Stimulated activated CD4-positive, alpha-beta T cell treated with anti-CD3 and anti-CD28 coated beads, Interleukin-4, amount 100 ng/mL, for 48 hours (primary cell): ENCODE measurements at places on chromosomes 6 and 20.

GRCh38 chr6:35177596-35177995, 36.2 kb upstream of the SCUBE3 start:
- no peak for DNase-seq

- DNase-seq: no peak
Observed at GRCh38 chr6:148711833-148712654, 34.8 kb upstream of the UST start.

DNA sequence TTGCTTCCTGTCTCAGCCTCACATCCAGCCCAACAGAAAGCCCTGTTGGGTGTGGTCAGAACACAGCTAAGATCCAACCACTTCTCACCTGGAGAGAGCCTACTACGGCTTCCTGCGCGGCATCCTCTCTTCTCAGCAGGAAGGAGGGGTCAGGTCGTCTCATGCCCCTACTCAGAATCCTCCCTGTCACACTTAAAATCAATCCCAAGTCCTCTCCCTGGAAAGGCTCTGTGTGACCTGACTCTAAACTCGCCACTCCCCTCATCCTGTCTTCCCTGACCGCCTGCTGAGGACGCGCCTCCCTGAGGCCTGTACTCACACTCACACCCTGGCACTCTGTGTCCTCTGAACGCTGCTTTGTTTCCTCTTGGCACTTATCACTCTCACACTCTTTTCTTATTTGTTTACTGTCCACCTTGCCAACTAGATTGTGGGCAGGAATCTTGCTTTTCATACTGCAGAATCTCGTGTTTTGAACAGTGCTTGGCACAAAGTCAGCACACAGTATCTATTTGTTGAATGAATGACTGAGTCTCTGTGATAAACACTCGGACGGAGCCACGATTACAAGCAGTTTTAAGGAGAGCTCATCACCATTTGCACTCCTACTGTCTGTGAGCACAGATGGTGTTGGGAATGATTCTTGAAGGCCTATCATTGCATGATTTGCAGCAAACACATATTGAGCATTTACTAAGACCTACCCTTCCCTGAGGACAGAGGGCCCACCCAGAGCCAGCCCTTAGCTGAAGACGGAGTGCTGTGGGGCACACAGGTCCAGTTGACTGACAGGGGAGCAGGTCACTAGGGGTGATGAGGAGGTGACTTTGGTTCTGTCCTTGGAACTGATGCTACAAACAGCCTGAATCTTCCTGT, 18.7 kb downstream of the RAB5IF start:
- no peak for DNase-seq

DNA sequence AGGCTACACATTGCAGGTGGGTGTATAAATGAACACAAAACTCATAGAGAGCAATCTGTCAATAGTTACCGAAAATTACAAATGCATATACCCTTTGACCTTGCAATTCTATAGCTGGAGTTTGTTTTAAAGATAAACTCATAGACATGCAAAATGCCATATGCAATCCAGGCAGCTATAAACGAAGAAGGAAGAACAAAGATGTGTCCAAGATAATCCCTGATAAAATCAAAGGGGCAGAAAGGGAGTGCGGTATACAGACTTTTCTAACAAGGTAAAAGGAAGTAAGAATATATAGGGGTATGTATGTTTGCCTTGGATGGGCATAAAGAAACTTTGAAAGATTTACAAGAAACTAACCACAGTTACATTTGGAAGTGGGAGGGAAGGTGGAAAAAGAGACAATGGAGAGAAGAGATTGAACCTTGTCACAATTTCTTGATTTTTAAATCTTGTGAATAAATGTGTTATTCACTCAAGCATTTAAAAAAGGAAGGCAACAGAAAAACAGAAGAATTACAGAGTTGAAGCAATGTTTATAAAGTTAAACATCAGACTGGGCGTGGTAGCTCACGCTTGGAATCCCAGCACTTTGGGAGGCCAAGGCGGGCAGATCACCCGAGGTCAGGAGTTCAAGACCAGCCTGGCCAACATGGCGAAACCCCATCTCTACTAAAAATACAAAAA, 29.9 kb downstream of the FAM8A1 start:
- DNase-seq: no peak

GRCh38 chr6:48541649-48542048, 430.7 kb upstream of the PTCHD4 start:
- no peak for DNase-seq

GRCh38 chr20:57156011-57156729, 110.3 kb downstream of the BMP7 start:
- no peak for DNase-seq

DNA sequence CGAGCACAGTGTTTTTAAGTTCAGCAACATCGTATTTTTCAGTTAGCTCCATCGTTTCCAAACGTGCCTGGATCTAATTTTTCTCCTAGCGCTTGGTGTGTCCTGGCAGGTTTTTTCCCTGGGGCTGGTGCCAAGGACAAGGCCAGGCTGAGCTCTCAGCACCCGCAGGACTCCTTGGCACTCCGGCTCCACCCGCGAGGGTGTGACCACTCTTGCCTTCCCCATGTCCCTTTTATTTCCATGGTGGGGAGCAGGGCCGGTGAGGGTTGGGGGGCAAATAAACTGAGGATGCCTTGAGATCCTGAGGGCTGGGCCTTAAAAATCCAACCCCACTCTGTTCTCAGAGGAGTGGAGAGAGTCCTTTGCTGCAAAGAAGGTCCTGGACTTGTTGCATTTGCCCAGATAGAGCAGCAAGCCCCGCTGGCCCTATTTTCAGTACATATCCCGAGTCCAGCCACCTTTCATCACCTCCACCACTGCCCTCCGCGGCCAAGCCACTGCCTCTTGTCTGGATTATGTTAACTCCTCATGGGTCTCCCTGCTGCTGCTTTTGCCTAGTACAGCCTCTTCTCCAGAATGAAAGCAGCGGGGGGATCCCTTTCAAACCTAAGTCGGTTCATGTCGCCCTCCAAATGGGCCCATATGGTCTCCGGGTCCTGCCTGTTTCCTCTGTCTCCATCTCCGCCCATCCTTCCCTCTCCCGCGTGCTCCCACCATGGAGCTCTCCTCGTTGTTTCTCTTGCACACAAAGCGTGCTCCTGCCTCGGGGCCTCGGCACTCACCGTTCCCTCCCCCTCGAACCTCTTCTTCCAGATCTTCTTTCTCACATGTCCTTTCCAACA, 4.5 kb upstream of the RAB44 start:
- no peak for DNase-seq

- DNase-seq: no peak
Observed at GRCh38 chr6:139330826-139331500, 39.2 kb upstream of the TXLNB start.

- DNase-seq: no peak
Observed at GRCh38 chr6:24985323-24985722, 49.6 kb upstream of the RIPOR2 start.

- no peak for DNase-seq
Observed at GRCh38 chr20:46218656-46219055, 89.6 kb downstream of the CDH22 start.

- no peak for DNase-seq
Observed at GRCh38 chr20:50286609-50287008, 96.0 kb downstream of the CEBPB start.

GRCh38 chr20:5989539-5989938, 39.1 kb downstream of the MCM8 start:
- no peak for DNase-seq

DNA sequence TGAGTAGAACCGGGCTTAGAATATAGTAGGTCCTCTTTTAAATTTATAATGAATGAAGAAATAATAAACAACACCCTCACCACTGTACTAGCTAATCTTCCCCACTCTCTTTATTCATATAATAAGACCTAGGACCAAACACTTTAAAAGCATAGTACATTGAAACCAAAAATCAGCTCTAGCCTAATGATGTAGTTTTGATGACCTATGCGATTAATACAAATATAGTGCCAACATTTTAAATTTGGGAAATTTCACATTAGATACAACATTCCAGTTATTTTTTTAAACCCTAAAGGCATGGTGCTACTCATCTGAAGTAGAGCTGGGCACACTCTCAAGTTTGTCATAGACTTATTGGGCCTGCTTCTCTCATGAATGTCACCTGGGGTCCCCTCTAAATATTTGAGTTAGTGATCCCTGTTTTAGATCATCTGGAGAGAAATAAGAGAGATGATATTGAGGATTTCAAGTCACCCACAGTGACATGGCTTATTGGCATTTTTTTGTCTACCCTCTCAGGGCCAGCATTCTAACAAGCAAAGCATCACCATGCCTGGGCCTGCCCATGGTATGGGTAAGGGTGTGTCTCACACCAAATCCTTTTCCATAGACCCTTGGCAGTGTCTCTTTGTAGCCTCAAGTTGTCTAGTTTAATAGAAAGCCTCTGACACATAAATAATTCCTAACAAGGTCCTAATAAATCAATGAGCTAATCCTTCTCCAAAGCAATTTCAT, 319.8 kb downstream of the HIVEP2 start:
- no peak for DNase-seq

DNA sequence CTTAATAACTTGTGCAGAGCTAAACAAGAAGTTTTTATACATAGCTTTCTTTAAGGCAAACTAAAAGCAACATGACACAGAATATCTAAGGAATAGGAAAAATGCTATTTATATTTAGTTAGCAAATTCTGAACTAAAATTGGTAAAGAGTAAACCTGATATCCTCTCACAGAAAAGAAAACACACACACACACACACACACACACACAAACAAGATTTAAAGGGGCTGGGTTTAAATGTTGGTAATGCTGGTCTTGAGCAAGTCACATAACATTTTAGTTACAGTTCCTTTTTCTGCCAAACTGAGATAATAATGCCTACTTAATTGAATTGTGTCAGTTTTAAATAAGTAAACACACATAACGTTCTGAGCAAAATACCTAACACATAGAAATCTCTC, 1.6 kb downstream of the TRDN start:
- DNase-seq: no peak
